G401 (cell line): ENCODE measurements at places on chromosomes 6 and 20. TPM values are rescaled to one million over a fixed set of nuclear protein-coding genes. Genes with fewer than 3 reads are reported as not detected.

The KCNG1 gene
- total RNA-seq, result 0.85 and 1.4 TPM in 2 replicates

The B4GALT5 gene
- total RNA-seq, result 25.5 and 38.4 TPM in 2 replicates

The EBF4 gene
- 0.25 TPM in 1 of 2 replicates, not detected in the other for total RNA-seq

The RAET1E gene
- not detected in 2 replicates for total RNA-seq

The ENTPD6 gene
- total RNA-seq, result 68.3 and 71.3 TPM in 2 replicates

The NPBWR2 gene
- not detected in 2 replicates for total RNA-seq

The MYCT1 gene
- total RNA-seq, result not detected in 2 replicates

The B3GAT2 gene
- 0.07 and 0.43 TPM in 2 replicates for total RNA-seq

The SPTLC3 gene
- not detected in 2 replicates for total RNA-seq
